Right lung (tissue), 10 donors: ENCODE measurements at places on chromosomes 12 and 14. TPM values are rescaled to one million over a fixed set of nuclear protein-coding genes. Genes with fewer than 3 reads are reported as not detected.

DNA sequence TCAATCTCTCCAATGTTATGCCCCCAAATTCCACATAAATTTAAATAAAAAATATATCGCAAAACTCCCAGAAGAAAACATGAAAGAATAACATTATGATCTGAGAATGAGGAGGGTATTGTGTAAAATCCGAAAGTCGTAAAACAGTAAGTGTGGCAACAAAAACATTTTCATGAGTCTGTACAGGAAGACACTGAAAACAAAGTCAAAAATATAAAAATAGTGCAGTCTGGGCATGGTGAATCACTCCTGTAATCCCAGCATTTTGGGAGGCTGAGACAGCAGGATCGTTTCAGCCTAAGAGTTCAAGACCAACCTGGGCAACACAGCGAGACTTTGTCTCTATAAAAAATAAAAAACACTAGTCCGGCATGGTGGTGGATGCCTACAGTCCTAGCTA is 57.1 kb downstream of the SPTLC2 start:
- no peak for DNase-seq

- no peak for DNase-seq
These were observed 37.0 kb upstream of the OTX2 start for GRCh38 chr14:56846970-56847930.

GRCh38 chr12:85280165-85280983 is at the start of gene ALX1:
Gene ALX1, plus strand, starts transcription at chr12:85280220. Its CDS starts 42 bp downstream, at chr12:85280262.
- DNase-seq: no peak

GRCh38 chr12:1916371-1917171 is 1.9 kb downstream of the CACNA2D4 start:
- peak; percentile 40 for DNase-seq

DNA sequence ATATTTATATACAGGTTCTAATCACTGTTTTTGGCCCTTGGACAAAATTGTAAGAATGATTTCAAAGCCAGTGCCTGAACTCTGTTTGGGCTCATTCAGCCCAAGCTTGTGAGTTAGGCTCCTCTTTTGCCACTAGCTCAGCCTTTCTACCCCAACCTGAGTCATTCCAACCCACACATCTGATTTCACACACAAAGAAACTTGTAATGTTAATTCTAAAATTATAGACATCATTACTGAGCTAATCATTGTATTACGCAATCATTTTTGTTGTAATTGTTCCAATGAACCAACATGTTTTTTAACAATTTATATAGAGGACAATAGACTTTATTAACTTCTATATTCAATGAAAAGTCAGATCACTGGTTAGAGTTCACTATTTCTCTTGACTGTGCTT is 441.1 kb downstream of the ETNK1 start:
- DNase-seq: no peak

DNA sequence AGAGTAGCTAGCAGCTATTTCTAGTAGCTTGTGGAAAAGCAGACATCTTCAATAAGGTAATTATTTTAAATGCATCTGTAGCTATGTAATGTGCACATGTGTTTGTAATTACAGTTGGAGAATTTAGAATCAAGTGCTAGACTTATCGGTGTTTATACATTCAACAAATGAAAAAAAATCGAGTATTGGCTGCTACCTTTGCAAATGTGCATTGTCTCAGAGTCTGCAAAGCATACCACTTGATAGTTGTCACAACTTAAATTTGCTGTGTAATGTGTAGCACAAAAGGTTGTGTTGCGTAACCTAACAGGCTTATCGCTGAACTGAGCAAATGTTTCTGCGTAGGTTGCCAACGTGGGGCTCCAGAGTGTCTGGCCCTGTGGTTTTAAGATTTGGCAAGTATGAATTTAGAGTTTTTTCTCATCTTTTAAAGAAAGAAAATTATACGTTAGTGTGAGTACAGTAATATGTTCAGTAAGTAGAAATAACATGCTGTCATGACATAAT is 44.3 kb downstream of the TMTC2 start:
- no peak for DNase-seq

- no peak for DNase-seq
These were observed 34.7 kb downstream of the GPR19 start for GRCh38 chr12:12661086-12661856.

DNA sequence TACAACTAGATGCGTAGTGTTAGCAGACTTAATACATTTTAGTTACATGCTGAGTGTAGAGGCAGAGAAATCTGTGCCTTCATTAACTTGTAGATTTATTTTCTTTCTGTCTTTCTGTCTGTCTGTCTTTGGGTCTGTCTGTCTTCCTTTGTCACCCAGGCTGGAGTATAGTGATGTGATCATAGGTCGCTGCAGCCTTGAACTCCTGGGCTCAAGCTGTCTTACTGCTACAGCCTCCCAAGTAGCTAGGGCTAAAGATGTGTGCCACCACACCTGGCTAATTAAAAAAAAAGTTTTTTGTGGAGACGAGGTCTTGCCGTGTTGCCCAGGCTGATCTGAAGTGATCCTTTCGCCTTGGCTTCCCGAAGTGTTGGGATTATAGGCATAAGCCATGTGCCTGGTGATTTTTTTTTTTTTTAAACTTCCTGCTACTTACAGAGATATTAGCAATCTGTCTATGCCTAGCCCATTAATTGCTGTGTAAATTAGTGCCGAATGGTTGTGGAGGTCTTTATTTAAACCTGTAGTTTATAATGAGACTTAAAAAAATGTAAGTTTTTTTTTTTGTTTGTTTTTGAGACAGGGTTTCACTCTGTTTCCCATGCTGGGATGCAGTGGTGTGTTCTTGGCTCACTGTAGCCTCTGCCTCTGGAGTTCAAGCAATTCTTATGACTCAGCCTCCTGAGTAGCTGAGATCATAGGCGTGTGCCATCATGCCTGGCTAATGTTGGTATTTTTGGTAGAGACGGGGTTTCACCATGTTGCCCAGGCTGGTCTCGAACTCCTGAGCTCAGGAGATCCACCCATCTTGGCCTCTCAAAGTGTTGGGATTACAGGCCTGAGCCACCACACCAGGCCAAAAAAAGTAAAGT is 22.8 kb downstream of the ERC1 start:
- DNase-seq: no peak

DNA sequence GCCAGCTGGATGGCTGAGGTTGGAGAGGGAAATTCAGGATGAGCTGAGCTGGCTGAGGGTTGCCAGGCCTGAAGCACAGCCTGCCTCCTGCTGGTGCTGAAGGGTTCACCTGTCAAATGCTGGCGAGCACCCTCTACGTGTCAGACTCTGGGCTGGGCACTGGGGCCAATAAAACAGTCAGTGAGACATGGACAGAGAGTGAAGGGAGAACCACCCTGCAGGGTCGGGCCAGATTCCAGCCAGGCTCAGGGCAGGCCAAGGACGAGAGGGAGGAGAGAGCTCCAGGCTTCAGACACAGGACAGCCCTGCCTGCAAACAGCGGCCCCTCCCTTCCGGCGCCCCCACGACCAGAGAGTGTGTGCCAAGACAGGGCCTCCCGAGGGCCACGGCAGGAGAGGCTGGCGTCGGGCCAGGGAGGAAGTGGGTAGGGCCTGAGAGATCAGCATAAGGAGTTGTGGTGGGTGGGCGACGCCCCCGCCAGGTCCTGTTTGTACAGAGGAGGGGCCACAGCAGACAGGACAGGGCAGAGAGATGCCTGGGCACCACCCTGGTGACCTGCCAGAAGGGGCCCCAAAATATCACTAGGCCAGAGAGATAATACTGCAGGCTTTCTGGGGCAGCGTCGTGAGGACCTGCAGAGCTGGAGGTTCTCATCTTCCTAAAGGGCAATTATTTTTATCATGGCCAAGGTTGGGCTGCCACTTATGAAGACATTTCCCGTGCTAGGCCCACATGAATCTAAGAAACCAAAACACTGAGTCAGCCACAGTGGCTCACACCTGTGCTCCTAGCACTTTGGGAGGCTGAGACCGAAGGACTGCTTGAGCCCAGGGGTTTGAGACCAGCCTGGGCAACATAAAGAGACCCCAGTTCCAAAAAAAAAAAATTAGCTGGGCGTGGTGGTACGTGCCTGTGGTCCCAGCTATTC is 73.1 kb upstream of the GPR68 start:
- DNase-seq: no peak

GRCh38 chr12:93393425-93393824 is 15.7 kb downstream of the NUDT4 start:
- DNase-seq: no peak

- no peak for DNase-seq
These were observed 27.1 kb downstream of the ZFYVE21 start for GRCh38 chr14:103742499-103743255.

DNA sequence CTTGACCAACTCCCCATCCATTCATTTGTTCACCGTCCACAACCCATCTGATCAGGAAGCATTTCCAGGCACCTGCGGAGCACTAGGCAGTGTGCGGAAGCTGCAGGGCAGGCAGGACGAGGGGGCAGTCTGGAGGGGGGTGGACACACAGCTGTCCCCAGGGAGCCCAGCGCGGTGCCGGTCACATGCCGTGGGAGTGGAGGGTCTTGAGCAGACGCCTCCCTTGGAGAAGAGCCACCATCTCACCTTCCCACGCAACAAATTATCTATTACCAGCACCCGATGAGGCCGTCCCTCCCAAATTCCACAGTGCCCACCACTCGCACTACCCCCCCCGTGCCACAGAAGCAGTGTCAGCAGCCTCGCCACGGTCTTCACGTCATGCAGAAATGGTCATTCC is 10.8 kb downstream of the DLK1 start:
- no peak for DNase-seq

The PPP1R1A gene
- polyA plus RNA-seq: 4.6 TPM

The MYH7 gene
- polyA plus RNA-seq: 22.5 TPM

The AJUBA gene
- 40.6 TPM for polyA plus RNA-seq

The RNASE2 gene
- 1.6 TPM for polyA plus RNA-seq

The KRT75 gene
- polyA plus RNA-seq: not detected

The CBX5 gene
- polyA plus RNA-seq: 78.1 TPM
